GM06990 (cell line): ENCODE measurements at places on chromosomes 13 and 19.

GRCh38 chr13:113155201-113155600 lies 3.2 kb upstream of the PROZ start:
- no peak for DNase-seq

DNA sequence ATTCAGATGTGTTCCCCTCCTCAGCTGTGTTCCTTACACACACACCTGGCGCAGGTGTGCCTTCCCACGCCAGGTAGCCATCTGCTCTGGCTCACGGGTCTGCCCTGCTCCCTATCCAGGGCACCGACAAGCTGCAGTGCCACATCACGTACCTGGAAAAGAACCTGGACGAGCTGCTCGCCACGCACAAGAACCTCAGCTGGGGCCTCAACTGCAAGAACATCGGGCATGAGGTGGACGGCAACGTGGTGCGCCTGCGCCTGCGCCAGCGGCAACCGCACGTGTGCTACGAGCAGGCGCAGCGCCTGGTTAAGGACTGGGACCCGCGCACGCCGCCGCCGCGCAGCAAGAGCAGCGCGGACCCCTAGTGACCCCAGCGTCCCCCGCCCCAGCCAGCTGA lies 26.5 kb upstream of the CASP14 start:
- DNase-seq = no peak

GRCh38 chr19:16184665-16185122 lies 516 bp upstream of the FAM32A start:
- DNase-seq = no peak

DNA sequence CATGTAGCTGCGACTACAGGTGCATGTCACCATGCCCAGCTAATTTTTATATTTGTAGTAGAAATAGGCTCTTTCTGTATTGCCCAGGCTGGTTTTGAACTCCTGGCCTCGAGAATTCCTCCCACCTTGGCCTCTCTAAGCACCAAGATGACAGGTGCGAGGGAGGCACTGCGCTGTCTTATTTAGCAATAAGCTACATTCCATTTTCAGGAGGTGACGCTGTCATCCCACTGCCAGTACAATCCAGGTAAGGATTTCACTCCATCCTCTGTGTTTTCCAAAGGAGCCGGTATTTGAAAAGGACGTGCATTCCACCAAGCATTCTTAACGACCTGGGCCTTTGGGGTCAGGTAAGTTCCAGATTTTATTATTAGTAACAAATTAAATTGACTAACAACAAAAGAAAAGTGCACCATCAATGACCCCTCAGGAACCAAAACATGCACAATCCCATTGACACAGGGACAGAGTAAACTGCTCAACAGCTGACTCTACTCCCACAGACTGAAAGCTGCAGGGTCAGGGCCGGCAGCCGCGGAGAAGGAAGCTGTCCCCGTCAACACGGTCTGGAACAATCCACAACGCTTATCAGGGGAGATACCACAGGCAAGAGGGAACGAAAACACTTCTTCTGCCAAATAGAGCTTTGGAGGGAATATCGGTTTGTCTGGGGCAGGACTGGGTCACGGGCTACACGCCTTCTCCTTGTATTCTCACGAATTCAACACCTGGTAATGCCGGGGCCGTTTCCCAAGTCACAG lies 82.8 kb downstream of the INSR start:
- no peak for DNase-seq

- DNase-seq = no peak
Measured at GRCh38 chr13:109126891-109127641, 497.7 kb downstream of the MYO16 start.

GRCh38 chr19:58476498-58477015 lies 405 bp downstream of the ZNF446 start:
- DNase-seq = no peak

DNA sequence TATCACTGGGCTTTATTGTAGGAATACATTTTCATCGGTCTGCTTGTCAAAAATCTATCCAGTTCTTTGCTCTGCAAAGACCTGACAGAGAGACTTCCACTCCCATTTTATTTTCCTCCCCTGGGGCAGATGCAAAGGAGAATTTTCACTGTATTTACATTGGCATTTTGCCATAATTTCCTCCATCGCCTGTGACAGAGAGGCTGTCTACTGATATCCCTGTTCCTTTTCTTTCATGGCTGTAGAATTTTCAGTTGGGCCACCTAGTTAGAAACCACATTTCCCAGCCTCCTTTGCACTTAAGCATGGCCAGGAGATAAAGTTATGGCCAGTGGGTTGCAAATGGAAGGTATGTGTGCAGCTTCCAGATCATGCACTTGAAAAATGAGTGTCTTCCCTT lies 89.3 kb downstream of the NUFIP1 start:
- DNase-seq = no peak

DNA sequence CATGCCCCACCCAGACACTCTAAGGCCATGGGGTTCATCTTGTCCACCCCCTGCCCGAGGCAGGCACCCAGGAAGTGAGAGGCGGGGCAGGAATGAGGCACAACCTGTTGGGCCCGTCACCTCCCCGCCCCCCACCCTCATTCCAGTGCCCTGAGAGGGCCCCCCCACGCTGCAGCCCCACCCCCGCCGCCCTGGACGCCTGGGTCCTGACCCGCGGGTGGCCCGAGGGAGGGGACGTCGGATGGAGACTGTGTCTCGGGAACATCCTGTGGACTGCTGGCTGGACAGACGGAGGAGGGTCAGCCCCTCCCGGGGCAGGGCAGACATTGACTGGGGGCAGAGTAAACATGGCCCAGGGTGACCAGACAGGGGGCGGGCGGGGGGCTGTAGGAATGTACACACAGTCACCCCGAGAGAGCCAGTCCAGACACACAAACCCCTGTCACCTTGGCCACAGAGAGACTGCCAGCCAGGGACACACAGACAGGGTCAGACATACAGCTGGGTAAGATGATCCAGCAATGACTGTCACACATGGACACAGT lies 7.4 kb upstream of the JUNB start:
- no peak for DNase-seq

DNA sequence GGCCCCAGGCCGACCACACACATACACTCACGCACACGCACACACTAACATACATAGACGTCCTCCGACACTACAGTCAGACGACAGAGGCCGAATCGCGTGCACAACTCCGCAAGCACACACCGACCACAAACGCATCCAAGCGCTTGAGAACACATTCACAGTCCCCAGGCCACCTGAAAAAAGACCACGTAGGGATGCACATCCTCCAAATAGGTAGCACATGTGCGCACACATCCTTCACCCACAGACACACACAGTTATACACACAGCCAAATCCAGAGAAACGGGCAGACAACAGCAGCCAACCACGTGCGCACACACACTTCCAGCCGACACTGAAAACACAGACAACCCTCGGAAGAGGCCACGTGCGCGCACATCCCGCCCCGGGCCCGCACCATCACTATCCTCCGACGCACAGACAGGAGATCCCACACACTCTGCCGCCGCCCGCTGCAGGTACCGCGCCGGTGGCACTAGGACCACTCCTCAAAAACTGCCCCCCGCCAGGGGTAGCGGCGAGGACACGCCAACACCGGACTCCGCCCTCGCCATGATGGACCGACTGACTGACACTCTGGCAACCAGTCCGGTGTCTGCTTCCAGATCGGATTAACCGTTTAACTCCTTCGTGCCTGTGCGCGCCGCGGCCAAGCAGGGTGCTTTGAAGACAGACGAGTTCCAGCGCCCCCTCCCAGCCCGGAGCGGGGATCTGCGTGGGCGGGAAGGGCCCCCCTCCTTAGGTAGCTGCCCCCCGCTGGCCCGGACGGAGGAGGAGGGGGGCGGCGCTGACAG lies 493 bp upstream of the PDE4A start:
- peak; percentile 83 for DNase-seq

GRCh38 chr13:81021284-81021840 lies 680.4 kb upstream of the SPRY2 start:
- no peak for DNase-seq

GRCh38 chr13:101829484-101829883 lies 377.0 kb downstream of the ITGBL1 start:
- DNase-seq = no peak

- peak; percentile 68 for DNase-seq
Measured at GRCh38 chr19:28727480-28728159, 485.3 kb downstream of the UQCRFS1 start.

DNA sequence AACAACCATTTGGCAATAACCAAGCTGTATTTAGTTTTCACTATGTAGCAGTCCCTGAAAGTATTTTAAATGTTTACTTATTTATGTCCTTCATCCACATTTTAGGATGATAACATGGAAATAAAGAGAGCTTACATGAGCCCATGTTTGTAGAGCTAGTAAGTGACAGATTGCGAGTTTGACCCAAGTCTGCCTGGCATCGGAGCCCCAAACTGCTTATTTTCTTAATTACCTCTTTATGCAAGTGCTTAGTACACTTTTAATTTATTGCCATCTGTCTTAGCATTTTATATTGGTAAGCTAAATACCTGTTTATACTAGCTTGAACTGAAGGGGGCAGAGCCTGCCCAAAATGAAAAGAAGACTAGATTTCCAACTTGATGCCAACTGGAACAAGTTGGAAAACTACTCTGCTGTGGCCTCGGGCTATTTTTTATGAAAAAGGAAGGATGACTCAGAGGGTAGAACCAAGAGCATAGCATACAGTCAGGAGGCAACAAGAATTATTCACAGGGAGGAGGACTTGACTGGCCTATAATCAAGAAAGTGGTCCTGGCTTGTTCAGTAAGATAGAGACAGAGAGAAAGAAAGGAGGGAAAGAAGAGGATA lies 150.2 kb downstream of the NDFIP2 start:
- DNase-seq = no peak

DNA sequence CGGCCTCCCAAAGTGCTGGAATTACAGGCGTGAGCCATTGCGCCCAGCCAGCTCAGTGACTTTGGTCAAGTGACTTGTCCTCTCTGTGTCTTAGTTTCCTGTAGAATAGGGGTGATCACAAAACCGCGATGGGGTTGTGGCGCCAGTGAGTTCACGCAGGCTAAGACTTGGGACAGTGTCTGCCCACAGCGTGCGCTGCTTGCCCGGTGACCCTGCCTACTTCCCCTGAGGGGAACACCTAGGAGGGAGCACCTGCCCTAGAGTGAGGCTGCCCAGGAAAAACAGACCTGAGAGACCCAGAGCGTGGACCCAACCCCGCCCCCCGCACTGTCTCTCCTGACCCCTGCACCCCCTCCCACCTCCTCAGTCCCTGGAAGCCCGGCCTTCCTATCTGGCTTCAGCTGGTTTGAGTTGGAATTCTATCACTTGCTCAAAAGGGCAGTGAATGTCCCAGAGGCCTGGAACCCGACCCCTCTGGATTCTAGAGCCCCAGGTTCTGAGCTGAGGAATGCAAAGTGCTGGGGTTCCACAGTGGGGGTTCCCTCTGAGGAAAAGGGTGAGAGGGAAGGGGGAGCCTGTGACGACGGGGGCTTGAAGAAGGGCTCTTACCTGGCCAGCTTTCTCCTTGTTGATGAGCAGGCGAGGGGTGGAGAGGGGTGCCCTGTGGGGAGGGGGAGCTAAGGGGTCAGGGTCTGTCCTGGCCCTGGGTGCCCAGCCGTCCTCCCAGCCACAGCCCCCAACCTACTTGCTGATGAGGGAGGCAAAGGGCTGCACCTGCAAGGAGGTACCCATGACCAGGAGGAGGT lies 2.2 kb upstream of the RINL start:
- no peak for DNase-seq

DNA sequence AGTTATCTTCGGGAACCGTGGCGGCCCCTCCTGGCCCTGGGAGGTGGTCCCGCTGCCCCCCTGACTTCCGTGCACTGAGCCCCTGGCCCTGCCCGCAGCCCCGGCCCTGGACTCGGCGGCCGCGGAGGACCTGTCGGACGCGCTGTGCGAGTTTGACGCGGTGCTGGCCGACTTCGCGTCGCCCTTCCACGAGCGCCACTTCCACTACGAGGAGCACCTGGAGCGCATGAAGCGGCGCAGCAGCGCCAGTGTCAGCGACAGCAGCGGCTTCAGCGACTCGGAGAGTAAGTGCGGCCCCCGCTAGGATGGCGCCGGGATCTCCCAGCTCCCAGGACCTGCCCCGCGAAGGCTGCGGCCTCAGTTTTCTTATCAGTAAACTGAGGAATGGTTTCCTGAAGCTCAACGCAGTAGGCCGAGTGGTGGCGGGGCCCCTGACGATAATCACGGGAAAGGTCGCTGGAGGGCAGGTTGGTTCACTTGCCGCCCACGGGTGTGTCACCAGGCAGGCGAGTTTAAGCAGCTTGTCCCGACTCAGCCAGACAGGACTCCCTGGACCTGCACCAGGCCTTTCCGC lies 924 bp downstream of the RGCC start:
- DNase-seq = peak; percentile 52

DNA sequence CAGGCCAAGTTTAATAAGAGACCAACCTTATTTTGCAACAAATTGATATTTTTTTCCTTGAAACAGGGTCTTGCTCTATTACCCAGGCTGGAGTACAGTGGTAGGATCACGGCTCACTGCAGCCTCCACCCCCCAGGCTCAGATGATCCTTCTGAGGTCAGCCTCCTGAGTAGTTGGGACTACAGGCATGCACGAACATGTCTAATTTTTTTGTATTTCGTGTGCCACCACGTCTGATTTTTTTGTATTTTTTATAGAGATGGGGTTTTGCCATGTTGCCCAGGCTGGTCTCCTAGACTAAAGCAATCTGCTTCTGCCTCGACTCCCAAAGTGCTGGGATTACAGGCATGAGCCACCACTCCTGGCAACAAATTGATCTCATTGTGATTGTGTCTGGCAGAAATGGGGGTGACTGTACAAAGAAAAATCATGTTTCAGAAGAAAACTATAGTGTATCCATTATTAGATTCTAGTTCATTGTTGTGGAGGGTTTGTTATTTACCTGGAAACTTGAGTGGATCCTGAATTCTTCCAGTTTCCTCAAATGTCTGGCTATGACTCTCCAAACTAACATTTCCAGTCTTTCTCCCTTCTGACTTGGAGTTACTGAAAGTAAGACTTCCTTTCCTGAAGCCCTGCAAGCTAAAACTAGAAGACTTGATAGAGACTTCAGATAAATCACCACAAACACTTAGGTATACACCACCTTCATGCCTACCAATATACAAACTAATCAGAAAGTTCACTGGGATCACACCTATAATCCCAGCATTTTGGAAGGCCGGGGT lies 17.3 kb upstream of the AKT2 start:
- no peak for DNase-seq
